Left cardiac atrium (tissue), 4 donors: ENCODE measurements at places on chromosomes 7 and 10.
A peak's percentile ranks its signal among the peaks of the same experiment; 100 is the strongest.

- DNase-seq: no peak
These were observed 606.6 kb upstream of the DPP6 start for GRCh38 chr7:153445641-153446040.

GRCh38 chr7:69817121-69817520 lies 218.8 kb downstream of the AUTS2 start:
- DNase-seq: no peak

DNA sequence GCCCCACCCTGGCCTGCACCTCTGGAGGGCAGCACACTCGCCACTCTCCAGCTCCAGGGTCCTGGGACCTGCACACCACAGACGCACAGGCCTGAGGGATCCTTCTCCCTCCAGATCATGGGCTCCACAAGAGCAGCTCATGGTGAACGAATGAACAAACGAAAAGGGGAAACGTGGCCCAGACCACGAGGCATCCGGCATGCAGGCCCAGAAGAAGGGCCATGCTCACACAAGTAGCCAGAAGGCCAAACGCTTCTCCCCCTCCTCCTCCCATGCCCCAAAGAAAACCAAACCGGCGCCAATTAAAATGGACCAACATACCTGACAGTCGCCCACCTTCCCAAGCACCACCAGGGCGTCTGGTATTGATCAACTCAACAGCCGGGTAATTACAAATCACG lies 30.4 kb downstream of the MAD1L1 start:
- DNase-seq: no peak

DNA sequence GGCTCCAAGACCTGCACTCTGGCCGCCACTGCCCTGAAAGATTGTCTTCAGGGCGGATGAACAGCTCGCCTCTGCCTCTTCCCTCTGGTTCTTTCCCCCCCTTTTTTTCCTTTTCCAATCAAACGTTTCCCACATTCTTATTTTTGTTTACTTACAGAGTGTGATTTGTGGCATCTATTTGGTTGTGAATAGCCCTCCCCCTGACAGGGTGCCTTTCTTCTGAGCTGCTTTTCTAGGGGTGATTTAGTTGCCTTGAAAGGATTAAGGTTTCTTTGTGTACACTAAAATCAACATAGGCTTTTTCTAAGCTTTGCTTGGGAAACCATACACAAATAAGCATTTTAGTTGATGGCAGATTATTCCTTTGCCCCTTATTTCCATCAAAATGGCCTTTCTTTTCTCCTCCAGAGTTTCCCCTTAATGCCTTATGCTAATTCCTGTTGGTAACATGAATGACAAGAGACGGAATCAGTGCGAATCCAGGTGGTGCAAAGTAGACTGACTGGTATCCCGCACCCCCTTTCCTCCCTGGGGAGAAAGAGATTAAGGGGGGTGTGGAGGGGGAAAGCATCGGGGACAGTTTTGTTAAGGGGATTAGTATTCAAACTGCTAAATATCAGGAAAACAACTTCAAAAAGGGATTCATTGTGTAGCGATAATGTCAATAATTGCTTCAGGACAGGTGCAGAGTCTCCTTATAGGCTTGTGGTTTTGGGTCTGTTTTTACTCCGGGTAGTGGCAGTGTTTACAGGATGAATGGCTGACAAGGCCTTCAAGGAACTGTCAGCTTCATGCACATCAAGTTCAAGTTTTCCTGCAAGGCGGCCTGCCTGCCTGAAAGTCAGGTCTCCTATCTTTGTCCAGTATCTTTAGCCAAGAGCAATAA lies 431.6 kb upstream of the GALNT17 start:
- no peak for DNase-seq

DNA sequence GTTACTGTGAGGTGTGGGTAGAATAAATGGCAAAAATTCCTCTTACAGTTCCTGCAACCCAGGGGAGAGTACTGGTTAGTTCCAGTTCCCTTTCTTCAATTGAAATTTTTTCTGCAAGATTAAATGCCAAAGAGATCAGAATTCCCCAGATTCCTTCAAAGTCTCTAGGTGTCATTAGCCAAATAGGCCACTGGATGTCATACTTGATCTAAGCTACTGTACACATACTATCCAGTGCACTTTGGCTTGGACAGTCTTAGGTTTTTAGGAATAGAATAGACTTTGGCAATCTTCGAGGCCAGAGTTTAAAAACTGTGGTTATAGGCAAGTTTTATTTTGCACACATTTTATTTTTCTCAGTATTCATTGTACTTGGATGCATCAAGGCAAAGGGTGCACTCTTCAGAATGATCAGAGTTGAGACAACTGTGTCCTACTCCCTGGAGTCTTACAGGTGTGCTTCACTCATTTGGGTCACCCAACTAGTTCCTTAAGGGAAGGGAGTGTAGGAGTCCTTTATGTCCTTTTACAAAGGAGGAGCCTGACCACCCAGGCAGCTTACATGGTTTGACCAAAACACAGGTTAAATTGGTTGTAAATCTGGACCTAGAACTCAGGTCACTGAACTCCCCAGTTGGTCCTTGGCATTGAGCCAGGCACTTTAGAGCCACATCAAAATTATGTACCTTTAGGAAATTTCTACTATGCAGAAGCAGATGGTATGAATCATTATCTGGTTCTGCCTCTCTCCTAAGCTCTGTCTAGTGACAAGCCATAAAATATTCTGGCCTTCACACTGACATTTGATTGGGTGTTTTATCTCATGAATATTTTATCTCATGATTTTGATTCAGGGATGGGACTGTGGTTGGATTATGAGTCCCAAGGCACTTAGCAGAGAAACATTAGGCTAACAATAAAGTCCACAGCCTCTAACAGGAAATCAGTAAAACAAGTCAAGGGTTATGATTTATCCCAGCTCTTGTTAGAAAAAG lies 49.5 kb downstream of the ASAH2B start:
- DNase-seq: no peak

- DNase-seq: no peak
These were observed 8.1 kb downstream of the DENND10 start for GRCh38 chr10:119112056-119112455.

DNA sequence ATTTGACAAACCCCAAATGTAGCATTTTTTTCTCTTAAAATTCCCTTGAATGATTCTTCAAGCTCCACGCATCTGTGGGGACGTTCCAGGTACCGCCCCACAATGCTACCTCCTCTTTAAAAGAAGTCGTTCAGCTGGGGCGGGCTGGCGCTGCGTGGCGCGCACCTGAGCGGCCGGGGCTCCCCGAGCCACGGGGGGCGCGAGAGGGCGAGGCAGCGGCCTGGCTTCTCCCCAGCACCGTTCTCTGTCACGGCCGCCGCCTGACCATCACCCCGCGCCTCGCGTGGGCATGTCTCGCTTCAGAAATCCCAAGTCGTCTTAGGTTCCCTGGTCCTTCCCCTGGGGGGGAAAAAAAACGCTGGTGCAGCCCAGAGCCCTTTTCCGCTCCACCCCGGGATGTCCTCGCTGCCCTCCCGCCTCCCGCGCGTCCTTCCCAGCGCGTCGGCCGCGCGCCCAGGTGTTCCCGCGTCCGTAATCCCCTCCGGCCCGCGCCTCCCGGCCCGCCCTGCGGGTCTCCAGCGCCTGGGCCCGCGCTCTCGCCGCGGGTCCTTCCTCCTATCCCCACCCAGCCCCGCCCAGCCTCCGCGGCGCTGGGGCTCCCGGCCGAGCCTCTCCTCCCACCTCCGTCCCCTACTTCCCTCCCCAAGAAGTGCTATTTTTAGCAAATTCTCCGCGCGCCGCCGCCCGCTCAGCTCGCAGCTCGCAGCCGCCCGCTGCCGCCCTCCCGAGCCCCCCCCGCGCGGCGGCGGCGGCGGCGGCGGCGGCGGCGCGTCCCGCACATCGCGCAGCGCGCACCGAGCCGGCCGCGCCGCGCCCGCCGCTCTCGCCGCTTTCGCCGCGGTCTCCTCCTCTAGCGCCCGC lies 58.7 kb upstream of the PRPS1L1 start:
- DNase-seq: peak; percentile 42

DNA sequence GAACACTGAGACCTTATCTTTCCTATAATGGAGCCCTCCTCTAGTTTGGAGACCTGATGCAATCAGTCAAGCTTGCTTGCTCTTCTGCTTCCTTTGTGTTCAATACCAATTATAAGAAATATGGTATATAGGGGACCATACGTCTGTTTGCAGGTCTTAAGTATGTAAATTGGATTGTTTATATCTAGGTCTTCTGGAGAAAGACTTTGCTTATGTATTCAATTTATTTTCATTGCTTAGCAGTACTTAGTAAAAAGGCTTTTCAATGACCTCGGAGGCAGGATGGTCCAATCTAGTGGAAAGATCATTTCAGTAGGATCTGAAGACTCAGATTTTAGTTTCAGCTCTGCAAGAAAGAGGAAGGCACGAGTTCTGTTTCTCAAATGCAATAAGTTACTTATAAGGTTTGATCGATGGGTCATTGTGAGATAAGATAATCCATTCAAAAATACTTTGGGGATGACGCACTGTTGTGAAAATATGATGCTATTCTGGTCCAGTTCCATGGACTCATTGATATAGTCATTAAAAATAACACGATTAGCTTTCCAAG lies 571.6 kb downstream of the SH2D4B start:
- DNase-seq: no peak

DNA sequence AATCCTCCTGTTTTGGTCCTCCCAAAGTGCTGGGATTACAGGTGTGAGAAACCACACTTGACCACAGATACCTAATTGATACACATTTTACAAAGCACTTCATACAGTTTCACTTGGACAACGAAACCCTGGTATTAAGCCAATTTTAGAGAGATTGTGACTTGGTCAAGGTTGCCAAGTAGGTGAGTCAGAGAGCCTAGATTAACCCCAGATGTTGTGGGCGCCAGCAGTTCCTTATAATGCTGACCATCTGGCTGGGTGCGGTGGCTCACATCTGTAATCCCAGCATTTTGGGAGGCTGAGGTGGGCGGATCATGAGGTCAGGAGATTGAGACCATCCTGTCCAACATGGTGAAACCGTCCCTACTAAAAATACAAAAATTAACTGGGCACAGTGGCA lies 4.9 kb upstream of the PHKG1 start:
- peak; percentile 52 for DNase-seq

- DNase-seq: no peak
These were observed 387.5 kb upstream of the GALNT17 start for GRCh38 chr7:70744492-70744891.

DNA sequence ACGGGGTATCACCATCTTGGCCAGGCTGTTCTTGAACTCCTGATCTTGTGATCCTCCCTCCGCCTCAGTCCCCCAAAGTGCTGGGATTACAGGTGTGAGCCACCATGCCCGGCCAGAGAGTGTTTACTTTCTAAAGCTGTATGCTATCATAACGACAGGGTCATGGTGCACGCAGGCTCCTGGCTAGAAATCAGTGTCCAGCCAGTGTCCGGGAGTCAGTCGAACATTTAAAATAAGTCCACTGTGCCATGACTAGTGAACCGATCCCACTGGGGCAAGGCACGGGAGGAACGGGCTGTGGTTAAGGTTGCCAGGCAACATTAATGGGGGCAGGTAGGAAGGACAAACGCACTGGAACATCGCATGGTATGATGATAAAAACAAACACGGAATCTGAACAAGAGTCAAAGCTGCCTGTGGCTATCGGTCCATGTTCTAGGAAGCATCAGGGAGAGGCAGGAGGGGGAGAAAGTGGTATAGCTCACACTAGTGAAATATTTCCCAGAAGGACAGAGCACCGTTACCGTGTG lies 89.0 kb upstream of the SEPHS1 start:
- DNase-seq: no peak

DNA sequence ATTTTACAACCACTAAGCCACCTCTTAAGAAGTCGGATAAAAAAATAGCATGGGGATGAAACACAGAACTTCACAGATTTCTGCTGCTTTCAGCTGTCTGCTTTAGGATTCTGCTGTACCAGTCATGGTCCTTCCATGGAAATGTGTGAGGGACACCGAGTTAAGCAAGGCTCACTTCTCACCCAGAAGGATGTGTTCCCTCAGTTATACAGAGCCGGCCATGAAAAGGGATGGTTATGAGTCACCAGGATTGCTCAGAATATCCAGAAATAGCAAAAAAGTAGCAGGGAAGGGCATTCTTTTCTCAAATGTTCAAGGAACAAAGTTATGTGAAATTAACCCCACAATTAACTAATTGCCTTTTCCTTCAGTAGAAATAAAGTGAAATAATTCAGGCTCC lies 124.4 kb downstream of the AMPH start:
- DNase-seq: no peak
